Spleen (tissue), 13 donors: ENCODE measurements at places on chromosomes 2 and 18. TPM values are rescaled to one million over a fixed set of nuclear protein-coding genes. Genes with fewer than 3 reads are reported as not detected.

ADRA2B gene
- 11.3 TPM for total RNA-seq

MDH1 gene
- 96.1 TPM for total RNA-seq

IL18R1 gene
- 20.7 TPM for total RNA-seq

NT5DC4 gene
- 1.4 TPM for total RNA-seq

GRCh38 chr2:104855221-104856085, 1.5 kb downstream of the POU3F3 start:
- no peak overlapping the region for H3K27ac ChIP-seq
- H3K36me3 ChIP-seq = no peaks in the 10 kb centered on the region
- peaks cover 96% of the 10 kb centered on the region for H3K27me3 ChIP-seq
- peaks cover 26% of the 10 kb centered on the region for H3K4me1 ChIP-seq

DNA sequence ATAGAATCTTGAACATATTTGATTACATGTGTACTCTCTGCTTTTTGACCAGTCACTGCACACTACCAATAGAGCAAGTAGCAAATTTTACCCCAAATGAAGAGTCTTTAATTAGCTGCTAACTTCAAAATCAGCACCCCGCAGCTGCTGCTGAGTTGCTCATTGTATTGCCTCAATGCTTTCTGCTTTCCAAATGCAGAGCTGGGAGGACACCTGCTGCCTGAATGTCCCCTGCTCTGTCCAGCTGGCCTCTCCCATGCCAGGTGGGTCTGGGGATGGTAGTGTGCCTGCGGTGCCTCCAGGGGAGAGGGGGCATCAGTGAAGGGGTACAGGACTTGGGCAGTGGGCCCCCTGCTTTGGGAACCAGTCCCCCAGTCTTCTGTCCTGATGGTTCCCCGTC, 184.8 kb downstream of the PRKCE start:
- no peaks in the 10 kb centered on the region for H3K36me3 ChIP-seq
- no peak for DNase-seq
- H3K4me1 ChIP-seq = peaks cover 27% of the 10 kb centered on the region
- peak overlapping the region; percentile 27 for H3K27ac ChIP-seq
- no peaks in the 10 kb centered on the region for H3K27me3 ChIP-seq

GRCh38 chr18:73896685-73897084, 250.9 kb downstream of the FBXO15 start:
- no peak overlapping the region for H3K27ac ChIP-seq
- no peaks in the 10 kb centered on the region for H3K27me3 ChIP-seq
- H3K4me3 ChIP-seq = no peak overlapping the region
- no peak for DNase-seq

- H3K4me1 ChIP-seq = no peaks in the 10 kb centered on the region
- no peaks in the 10 kb centered on the region for H3K27me3 ChIP-seq
- H3K36me3 ChIP-seq = no peaks in the 10 kb centered on the region
- no peak overlapping the region for H3K4me3 ChIP-seq
- no peak overlapping the region for H3K27ac ChIP-seq
- no peak for DNase-seq
Observed at GRCh38 chr2:187874786-187875185, 320.6 kb upstream of the TFPI start.

- peaks cover 15% of the 10 kb centered on the region for H3K4me1 ChIP-seq
- H3K4me3 ChIP-seq = no peak overlapping the region
- peaks cover 6% of the 10 kb centered on the region for H3K27me3 ChIP-seq
- DNase-seq = no peak
- no peaks in the 10 kb centered on the region for H3K36me3 ChIP-seq
Observed at GRCh38 chr2:217356142-217356541, 496.3 kb upstream of the TNP1 start.

- no peak for DNase-seq
- H3K27ac ChIP-seq = peak overlapping the region; percentile 29
- no peaks in the 10 kb centered on the region for H3K36me3 ChIP-seq
- no peaks in the 10 kb centered on the region for H3K27me3 ChIP-seq
- H3K4me3 ChIP-seq = no peak overlapping the region
Observed at GRCh38 chr2:69689969-69690368, 46.4 kb upstream of the AAK1 start.

DNA sequence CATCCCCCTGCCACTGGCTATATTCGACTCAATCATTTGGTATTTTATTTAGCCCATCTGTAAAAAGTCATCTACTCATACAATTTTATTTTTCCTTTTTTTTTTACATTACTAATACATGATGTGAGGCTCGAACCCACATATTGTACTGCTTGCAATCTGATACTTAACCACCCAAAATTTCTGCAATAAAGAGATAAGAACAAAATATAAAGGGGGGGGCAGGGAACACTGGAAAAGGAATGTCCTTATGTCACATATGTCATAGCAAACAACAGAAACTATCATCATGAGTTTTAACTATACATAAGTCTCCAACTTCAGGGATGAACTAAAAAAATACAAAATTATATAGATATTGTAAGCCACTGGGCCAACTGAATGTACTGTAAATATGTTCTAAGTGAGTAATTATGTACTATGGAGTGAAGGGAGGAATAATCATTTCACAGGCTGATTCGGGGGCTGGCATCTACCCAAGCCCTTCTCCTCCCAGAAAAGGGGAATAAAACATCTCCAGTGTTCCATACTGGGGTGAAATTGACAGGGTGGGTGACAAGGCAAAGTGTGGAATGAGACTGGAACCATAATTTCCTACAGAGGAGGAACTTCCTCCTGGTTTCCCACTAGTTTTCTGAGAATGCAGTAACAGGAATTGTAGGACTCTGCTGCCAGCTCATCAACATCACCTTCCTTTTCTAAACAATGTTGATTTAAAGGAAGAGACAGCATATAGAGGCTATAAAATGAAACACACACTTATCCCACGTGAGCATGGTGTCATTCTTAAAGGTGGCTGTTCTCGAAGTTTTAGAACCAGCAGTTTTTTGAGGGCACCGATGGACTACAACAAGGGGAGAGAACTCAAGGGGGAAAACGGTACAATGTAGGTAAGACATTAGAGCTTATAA, 79.5 kb downstream of the FARSB start:
- peaks cover 50% of the 10 kb centered on the region for H3K36me3 ChIP-seq
- H3K27me3 ChIP-seq = no peaks in the 10 kb centered on the region
- no peak overlapping the region for H3K4me3 ChIP-seq
- no peaks in the 10 kb centered on the region for H3K4me1 ChIP-seq
- DNase-seq = no peak
- H3K27ac ChIP-seq = no peak overlapping the region

DNA sequence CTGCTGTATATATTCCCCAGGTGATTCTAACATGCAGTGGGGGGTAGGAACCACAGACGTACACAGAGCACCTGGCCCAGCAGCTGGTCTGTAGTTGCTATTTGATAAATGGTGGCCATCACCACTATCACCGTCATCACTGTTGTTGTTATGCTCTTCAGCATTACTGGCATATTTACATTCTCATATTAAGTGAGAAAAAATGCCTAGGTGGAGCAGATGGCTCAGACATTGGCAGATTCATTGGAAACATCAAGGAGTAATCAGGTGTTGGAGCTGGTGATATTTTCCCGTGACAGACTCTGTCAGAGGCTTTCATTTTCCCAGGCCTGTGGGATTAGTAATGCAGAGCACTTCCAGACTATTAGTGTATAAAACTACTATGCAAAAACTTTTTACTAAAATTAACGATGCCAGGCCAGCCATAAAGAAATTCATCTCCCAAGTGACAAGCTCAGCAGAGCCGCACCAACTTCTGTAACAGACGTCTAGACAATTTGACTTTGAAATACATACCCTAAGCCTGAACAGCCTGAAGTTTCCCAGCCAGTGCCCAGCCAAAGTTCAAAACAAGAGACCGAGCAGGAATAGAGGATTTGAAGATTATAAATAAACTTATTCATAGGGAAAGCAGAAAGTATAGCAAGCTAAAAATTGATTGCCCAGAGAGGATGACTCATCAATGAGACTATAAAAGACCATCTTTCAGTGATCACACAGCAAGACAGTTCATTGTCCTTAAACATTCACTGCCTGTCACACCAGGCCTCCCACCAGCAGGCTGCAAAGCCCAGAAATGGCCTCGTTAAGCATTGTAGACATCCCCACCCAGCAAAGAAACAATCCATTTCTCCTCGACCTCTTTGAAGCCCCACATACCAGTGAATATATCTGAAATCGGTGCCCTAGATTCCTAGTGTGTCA, 247.4 kb upstream of the CHAC2 start:
- no peaks in the 10 kb centered on the region for H3K36me3 ChIP-seq
- H3K4me3 ChIP-seq = no peak overlapping the region
- no peak overlapping the region for H3K27ac ChIP-seq
- no peaks in the 10 kb centered on the region for H3K27me3 ChIP-seq
- no peaks in the 10 kb centered on the region for H3K4me1 ChIP-seq

DNA sequence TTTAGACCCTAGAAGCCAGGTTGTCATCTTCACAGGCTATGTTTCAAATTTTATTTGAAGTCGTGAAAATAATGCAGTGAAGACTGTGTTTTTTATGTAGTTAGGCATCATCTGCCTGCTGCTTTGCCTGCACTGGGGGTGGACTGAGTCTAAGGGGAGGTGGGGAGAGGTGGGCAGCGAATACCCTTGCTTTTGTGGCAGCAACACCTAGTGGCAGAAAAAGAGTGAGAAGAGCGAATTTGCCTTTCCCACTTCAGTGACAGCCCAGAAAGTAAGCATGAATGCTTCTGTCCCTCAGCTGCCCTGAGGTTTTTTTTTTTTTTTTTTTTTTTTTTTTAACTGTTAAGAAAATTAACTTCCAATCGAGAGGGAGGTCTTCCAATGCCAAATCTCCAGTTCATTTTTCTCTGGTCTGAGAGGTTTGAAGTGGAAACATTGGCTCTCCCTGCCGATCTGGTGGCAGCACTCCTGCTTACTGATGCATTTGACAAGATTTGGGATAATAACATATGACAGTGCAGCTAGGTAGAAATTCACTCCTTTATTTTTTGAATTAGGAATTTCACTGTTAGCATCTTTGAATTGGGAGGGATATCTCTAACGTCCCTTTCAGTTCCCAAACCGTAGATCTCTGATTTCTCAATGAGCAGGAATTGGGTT, 60.3 kb upstream of the LYPD6B start:
- no peak overlapping the region for H3K27ac ChIP-seq
- no peak for DNase-seq
- no peaks in the 10 kb centered on the region for H3K4me1 ChIP-seq
- H3K36me3 ChIP-seq = no peaks in the 10 kb centered on the region
- no peak overlapping the region for H3K4me3 ChIP-seq

GRCh38 chr2:42368817-42369531, 8.0 kb upstream of the COX7A2L start:
- no peak for DNase-seq
- H3K36me3 ChIP-seq = no peaks in the 10 kb centered on the region
- H3K4me3 ChIP-seq = no peak overlapping the region
- H3K27me3 ChIP-seq = no peaks in the 10 kb centered on the region
- H3K27ac ChIP-seq = peak overlapping the region; percentile 20

DNA sequence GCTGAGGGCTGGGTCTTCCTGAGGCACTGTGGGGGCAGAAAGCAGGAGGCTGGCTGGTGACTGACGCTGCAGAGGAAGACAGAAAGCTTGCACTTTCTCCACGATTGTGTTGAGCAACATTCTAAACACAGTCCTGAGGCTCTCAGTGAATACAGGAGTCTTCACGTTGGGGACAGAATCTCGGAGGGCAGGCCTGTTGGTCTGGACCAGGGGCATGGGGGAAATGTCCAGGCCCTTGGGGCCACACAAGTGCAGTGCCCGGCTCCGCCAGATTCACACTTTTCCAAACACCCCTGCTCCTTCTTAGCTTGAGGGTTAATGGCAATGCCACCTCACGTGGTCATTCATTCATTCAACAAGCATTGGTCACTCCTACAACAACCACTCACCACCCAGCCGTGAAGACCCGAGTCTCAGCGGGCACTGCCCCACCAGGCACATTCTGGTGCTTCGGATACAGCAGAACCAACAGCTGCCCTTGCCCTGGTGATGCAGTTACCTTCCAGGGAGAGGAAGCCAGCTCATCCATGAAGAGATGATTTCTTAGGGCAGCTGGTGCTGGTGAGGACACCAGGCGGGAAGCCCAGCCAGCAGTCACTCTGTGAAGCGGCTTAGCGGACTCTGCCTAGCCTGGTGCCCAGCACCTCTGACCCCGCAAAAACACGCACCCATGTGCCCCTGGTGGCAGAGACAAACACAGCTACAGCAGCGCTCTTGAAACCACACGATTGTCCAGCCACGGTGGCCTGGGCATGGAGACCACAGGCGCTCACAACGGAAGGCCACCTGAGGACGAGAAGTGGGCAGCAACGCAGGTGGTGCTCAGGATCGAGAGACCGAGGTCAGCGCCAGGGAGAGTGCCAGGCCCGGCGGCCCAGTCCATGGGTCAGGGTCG, 10.9 kb upstream of the GPC1 start:
- no peaks in the 10 kb centered on the region for H3K27me3 ChIP-seq
- peak; percentile 51 for DNase-seq
- H3K4me1 ChIP-seq = no peaks in the 10 kb centered on the region
- no peaks in the 10 kb centered on the region for H3K36me3 ChIP-seq
- H3K27ac ChIP-seq = no peak overlapping the region
- H3K4me3 ChIP-seq = no peak overlapping the region

GRCh38 chr2:45833968-45834344, 182.5 kb downstream of the PRKCE start:
- H3K4me1 ChIP-seq = peaks cover 27% of the 10 kb centered on the region
- DNase-seq = no peak
- no peaks in the 10 kb centered on the region for H3K27me3 ChIP-seq
- no peak overlapping the region for H3K4me3 ChIP-seq
- no peaks in the 10 kb centered on the region for H3K36me3 ChIP-seq

DNA sequence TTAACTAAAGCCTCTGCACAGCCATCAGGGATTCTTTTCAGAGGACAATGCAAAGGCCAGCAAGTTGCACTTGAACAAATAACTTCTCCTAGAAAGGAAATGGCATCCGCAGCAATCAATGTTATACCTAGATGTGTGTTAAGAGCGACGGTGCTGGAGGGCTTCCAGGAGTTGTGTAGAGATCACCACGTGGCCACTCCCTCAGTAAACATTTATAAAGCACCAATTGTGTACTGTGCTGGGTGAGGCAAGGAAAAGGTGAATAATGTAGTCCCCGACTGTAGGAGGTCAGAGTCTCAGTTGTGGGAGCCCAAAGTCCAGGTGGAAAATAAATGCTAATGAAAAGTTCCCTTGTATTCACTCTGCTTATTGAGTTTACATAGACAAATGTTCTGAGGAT, 135.0 kb downstream of the ALK start:
- no peak overlapping the region for H3K4me3 ChIP-seq
- no peak overlapping the region for H3K27ac ChIP-seq
- H3K36me3 ChIP-seq = no peaks in the 10 kb centered on the region
- no peaks in the 10 kb centered on the region for H3K4me1 ChIP-seq
- H3K27me3 ChIP-seq = no peaks in the 10 kb centered on the region
- DNase-seq = no peak

GRCh38 chr18:76406791-76407190, 88.3 kb downstream of the ZNF516 start:
- no peak overlapping the region for H3K4me3 ChIP-seq
- DNase-seq = no peak
- no peaks in the 10 kb centered on the region for H3K36me3 ChIP-seq
- no peaks in the 10 kb centered on the region for H3K4me1 ChIP-seq
- no peak overlapping the region for H3K27ac ChIP-seq
